G401 (cell line): ENCODE measurements at places on chromosomes 4 and X.

GRCh38 chr4:1093391-1094335 lies 19.7 kb downstream of the RNF212 start:
- DNase-seq, result no peak

DNA sequence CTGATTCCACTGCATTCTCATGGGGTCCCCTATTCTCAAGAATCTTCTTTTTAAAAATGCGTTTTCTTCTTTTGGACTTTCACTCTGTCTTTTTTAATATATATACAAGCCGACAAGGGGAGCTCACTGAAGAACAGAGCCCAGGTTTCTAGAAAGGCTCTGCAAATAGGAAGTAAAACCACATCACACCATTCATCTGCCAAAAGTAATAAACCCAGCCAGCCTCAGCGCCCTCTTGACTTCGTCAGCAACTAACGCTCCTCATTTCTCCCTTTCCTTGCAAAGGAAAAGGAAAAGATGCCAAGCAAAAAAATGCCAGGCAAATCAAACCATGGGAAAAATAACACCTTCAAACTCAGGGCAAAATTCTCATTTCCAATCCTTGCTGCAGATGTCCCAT lies 136.4 kb downstream of the HHIP start:
- DNase-seq, result no peak

DNA sequence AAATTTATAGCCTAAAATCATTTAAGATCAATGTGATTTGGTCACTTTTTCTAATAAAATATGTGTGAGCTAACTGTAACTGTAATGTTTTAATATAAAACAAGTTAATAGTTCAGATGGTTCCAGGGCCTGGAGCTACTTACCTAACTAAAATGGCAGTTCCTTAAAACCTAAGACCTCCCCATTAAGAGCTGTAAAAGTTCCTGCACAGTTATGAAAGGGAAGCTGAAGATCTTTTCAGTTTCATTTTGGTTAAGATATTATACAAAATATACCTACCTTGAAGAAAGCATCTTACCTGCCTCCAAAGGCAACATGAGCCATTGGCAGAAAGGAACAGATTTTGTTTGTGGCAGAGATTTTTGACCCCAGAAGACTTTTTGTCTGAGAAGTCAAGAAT lies 30.1 kb downstream of the HPF1 start:
- no peak for DNase-seq

- DNase-seq, result no peak
Measured at GRCh38 chrX:54494166-54494988, 1.7 kb downstream of the FGD1 start.

GRCh38 chr4:60930866-60931265 lies 269.3 kb upstream of the ADGRL3 start:
- peak; percentile 9 for DNase-seq

GRCh38 chrX:5928224-5928623 lies 300.4 kb downstream of the NLGN4X start:
- peak; percentile 21 for DNase-seq

DNA sequence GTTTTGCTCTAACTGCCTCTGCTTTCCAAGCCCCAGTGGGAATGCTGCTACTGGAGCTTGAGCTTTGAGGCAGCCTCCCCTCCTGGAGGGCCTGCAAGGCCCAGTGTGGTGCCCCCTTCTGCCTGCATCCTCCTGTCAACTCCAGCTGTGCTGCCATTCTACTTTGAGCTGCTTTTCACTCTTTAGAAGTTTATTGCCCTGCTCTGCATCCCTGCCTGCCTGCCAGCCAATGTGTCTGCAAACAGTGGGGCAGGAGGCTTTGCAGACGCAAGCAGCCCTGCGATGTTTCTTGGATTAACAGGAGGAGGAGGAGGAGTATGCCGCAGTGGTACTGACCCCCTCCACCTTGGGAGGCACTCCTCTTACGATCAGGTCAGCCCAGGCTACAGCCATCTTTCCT lies 16.4 kb downstream of the TMEM31 start:
- no peak for DNase-seq
